ENCODE measurements at places on chromosomes 2 and 18.

DNA sequence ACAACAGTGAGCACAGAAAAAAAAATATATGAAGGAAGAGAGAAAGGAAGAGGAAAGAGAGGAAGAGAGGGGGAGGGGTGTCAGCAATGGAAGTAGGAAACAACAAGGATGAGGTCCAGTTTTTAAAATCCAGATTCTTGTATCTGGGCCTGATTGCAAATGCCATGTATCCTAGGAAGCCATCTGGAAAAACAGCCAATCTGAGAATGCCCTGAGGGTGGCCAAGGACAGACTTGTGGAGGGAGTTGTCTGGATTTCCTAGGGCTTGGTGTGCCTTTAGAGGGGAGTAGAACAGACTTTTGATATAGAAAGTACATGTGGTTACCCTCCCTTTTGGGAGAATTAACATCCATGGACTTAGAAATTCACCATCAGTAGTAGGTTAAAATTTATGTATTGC, 47.1 kb downstream of the PRKCE start:
- DNase-seq, result no peak

DNA sequence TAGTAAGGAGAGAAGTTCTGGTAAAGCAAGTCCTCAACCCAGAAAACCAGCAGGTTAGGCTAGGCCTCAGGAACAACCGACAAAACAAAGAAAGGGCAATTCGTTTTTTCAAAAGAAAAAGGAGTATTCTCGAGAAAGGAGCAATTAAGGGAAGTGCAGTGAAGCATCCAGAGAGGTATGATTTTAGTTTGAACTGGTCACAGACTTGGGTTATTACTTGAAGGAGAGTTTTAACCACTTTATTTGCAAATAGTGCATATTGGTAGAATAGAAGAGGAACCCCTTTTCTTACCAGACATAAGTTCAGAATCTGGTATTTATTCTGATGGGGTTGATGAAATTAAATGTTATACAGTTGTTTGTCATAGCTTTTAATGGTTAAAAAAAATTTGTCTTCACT, 110.0 kb upstream of the GCFC2 start:
- DNase-seq, result no peak

GRCh38 chr2:136389809-136390208, 271.9 kb upstream of the CXCR4 start:
- no peak for DNase-seq

- DNase-seq, result peak; percentile 32
Measured at GRCh38 chr18:31513189-31513935, 15.4 kb downstream of the DSG2 start.

DNA sequence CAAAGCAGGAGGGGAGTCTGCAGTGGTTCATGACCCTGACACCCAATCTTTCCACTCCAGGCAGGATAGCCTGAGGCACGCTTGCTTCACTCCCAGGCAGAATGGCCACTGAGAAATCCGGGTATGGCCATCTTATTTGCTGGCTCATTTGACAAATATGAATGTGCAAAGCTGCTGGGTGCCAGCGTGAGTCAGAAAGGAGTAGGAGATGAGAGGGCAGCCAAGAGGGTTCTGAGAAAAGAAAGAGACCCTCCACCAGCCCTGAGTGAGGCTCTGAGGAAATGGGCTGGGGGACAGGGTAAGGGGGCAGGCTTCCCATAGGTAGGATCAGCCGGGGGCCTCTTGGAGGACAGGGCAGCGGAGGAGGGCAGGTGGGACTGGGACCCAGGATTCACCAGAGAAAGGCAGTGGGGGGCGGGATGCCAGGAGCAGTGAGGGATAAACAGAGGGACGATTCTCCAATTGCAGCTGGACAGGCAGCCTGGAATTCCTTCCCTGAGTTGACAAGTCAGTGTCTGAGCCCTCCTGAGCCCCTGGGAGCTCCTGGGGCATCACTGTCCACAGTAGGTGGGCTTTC, 15.2 kb downstream of the RAMP1 start:
- peak; percentile 56 for DNase-seq

DNA sequence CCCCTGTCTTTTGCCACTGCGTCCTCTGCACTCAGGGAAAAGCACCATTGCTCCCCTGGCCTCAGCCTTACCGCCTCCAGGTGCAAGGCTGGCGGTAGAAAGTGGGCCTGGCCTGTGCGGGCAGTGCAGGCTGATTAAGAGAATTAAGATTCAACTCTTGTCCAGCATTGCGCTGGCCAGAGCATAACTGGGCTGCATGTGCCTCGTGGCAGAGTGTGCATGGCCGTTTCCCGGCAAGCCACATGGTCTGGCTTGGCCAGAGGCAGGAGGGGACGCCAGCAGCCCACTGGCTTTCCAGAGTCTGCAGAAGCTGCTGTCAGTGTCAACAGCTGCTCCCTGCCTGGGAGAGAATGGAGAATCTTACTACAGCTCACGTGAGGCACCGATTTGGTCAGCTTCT, 12.3 kb downstream of the NTSR2 start:
- no peak for DNase-seq

GRCh38 chr2:26721115-26722032, 28.9 kb downstream of the KCNK3 start:
- DNase-seq, result peak; percentile 80

- no peak for DNase-seq
Measured at GRCh38 chr18:28174181-28174905, 2.6 kb downstream of the CDH2 start.

DNA sequence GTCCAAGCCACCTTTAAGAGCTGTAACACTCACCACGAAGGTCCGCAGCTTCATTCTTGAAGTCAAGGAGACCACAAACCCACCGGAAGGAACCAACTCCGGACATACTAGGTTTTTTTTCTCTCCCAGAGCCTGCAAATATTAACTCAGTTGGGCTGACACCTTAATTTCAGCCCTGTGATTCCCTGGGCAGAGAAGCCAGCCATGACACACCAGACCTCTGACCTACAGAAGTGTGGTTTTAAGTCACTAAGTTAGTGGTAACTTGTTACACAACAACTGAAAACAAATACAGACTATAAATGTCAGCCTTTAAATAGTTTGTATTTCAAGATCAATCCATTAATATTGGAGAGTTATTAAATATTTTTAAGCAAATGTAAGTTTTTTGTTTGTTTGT, 855.1 kb downstream of the TMEM182 start:
- no peak for DNase-seq

- DNase-seq, result no peak
Measured at GRCh38 chr2:43033466-43034241, 192.8 kb downstream of the ZFP36L2 start.

GRCh38 chr2:28300485-28301341, 91.9 kb upstream of the FOSL2 start:
- no peak for DNase-seq

DNA sequence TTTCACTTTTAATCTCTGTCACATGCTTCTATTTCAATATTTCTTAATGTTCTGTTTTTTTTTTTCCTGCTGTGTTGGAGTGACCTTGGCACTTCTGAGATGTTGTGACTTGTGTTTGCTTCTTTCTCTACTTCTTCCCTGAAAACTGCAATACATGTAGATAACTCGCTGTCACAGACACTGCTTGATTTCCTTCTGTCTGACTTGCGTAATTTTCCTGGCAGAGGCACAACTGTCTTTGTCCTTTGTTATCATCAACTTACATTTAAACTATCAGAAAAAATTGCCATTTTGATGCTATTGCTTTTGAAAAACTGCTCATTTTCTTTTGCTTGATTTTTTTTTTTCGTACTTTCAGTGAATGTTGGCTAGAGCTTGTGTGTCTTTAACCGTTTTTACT, 69.0 kb downstream of the BABAM2 start:
- peak; percentile 71 for DNase-seq

DNA sequence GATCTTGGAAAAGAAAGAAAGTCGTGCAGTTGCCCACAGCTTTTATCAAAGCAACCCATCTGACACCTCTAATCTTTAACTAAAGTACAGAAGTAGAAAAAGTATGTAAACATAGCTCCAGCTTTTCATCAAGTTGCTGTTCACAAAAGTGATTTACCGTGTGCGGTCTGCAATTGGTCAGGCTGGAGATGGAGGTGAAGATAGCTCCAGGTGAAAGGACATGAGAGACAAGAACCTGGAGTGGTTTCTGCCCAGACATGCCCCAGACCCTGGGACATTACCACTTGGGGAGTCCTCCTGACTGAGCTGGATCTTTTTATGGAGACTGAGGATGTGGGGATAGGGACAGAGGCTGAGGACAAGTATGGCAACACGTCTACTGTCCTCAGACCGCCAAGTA, 82.7 kb downstream of the LAMA1 start:
- no peak for DNase-seq

DNA sequence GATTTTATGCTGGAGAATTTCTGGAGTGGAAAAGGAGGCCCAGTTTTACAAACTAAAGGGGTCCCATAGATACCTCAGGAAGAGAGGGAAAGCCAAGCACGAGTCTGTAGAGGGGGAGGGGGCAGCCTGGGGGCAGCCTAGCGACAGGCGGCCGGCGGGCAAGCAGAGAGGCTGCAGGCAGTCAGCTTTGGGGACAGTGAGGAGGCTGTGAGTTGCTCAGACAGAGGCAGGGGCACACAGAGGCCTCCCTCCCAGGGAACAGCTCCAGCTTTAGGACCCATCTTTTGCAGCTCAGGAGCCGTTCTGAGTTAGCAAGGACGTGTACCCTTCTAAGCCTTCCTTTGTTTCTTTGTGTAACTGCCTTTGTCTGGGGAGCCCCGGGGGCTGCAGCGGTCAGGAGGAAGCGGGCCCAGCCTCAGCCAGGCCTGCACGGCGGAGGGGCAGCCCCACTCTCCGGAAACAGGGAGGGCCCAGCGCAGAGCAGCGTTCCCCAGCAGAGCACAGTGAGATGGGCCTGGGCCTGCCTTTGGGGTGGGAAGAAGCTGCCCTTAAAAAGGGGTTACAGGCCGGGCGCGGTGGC, 41.1 kb upstream of the RALBP1 start:
- DNase-seq, result no peak

DNA sequence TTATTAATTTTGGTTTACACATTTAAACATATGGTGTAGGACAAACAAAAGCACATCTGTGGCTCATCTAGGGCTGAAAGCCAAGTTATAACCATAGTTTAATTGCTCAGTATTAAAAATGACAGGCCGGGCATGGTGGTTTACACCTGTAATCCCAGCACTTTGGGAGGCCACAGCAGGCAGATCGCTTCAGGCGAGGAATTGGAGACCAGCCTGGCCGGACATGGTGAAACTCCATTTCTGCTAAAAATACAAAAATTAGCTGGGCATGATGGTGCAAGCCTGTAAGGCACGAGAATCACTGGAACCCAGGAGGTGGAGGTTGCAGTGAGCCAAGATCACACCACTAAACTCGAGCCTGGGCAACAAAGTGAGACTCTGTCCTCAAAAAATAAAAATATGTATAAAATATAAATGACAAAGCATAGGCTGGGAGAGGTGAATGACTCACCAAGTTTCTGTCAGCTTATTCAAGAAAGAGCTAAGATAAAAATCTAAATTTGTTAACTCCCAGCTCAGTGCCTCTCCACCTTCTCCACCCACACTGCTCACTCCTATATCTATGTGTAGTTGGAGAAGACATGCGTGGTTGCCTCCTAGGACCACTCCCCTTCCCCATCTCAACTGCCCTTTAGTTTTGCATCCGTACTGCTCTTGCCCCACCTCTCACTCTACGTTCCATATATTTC, 79.2 kb upstream of the PID1 start:
- no peak for DNase-seq

GRCh38 chr2:233354500-233354924, 218 bp downstream of the DGKD start:
- DNase-seq, result no peak

DNA sequence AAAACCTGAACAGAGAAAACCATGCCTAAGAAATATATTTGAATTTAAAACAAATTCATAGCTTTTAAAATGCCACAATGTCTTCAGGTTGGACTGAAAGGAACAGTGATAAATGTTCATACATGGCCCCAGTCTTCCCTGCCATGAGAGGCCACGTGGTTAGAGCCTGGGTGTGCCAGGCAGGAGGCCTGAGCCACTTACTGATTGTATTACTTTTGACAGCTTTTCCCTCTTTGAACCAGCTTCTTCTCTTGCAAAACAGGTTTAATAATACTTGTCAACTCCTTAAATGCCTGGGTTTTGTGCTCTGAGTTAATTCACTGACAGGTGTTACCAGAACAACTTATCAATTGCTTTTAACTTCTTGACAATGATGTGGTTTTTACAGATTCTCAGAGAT, 27.0 kb downstream of the RBKS start:
- no peak for DNase-seq

DNA sequence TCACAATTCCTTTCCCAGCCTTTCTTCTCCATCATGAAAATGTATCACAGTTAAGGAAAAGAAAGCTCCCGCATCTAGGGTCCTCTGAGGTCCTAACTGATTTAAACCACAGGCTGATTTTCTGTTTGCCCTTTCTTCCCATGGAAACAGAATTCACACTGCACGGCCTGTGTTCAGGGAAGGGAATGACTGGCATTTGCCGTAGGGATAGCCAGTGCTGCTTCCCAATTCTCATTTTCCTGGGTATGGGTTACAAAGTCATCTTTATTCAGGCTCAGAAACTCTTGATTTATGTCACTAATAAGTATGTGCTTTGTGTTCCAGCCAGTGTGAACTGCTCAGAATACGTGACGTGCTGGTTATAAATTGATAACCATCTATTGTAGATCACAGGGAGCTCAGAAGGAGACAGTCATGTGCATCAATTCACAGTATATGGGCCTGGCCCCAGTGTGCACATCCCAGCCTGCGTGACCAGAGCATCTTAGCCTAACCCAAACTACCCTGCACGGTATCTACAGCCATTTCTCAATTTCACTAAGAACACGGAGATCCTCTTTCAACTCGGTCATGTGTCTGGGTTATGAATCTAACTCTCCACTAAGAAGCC, 163.3 kb downstream of the LRRC30 start:
- no peak for DNase-seq

DNA sequence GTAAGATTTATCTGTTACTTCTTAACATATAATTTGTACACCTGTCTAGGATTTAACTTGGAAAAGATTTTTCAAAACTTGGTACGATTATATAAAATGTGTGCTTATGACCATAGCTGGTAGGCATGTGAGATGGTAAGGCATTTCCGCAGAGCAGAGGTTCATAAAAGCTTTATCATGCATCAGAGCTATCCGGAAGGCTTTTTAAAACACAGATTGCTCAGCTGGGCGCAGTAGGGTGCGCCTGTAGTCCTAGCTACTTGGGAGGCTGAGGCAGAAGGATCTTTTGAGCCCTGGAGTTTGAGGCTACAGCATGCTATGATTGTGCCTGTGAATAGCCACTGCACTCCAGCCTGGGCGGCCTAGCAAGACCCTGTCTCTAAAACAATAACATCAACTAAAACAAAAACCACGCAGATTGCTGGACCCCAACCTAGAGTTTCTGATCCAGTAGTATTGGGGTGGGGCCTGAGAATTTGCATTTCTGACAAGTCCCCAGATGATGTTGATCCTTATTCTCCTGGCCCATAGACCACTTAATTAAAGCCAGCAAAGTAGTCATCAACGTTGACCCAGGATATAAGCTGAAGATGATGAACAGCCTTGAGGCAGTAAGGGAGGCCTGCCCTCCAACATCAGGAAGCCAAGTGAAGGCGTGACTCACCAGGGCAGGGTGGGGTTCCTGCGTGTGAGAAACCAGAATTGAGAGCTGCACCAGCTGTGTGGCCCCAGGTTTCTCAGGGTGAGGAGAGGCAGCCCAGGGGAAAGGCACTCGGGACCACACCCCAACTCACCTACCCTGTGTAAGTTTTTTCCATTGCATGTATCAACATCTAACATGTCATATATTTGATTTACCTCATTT, 21.6 kb upstream of the SLC20A1 start:
- peak; percentile 73 for DNase-seq

All from A549 (cell line).